ENCODE measurements at places on chromosomes 12 and 14.

GRCh38 chr14:49767571-49768300 lies at the start of gene KLHDC2:
TSS of gene KLHDC2 (plus strand) at chr14:49768153. CDS start at chr14:49768469, 316 bp downstream.
- peak; percentile 91 for DNase-seq

DNA sequence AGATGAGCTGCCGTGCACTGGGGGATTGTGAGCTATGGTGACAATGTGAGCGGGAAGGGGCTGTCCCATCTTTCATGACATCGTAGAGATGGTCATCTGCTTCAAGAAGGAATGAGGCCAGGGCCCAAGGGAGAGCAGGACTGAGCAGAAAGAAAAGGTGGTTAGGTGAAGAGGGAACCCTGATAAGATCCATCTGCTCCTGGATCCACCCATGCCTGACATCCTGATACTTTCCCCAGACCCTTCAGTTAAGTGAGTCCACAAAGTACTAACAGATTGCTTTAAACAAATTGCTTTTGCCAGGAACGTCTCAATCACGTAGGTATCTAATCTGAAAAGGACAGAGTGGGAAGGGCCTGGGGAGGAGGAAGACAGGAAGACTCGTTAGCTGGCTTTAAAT lies 25.4 kb upstream of the DLK1 start:
- DNase-seq = no peak

- peak; percentile 54 for DNase-seq
Measured at GRCh38 chr12:111428728-111429175, 23.0 kb downstream of the SH2B3 start.

DNA sequence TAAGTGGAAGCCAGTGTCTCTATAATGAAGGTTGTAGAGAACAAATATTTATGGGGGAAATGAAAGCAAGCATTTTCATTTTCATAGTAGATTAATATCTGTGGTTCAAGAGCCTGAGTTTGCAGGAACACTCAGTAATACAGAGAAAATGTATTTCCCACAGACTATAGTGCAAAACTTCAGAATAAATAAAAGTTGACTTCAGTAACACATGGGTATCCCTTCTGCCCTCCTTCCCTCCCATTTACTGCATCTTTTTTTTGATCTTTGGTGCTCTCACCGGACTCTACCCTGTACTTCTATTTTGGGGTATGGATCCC lies 75.3 kb upstream of the AMN1 start:
- DNase-seq = no peak

DNA sequence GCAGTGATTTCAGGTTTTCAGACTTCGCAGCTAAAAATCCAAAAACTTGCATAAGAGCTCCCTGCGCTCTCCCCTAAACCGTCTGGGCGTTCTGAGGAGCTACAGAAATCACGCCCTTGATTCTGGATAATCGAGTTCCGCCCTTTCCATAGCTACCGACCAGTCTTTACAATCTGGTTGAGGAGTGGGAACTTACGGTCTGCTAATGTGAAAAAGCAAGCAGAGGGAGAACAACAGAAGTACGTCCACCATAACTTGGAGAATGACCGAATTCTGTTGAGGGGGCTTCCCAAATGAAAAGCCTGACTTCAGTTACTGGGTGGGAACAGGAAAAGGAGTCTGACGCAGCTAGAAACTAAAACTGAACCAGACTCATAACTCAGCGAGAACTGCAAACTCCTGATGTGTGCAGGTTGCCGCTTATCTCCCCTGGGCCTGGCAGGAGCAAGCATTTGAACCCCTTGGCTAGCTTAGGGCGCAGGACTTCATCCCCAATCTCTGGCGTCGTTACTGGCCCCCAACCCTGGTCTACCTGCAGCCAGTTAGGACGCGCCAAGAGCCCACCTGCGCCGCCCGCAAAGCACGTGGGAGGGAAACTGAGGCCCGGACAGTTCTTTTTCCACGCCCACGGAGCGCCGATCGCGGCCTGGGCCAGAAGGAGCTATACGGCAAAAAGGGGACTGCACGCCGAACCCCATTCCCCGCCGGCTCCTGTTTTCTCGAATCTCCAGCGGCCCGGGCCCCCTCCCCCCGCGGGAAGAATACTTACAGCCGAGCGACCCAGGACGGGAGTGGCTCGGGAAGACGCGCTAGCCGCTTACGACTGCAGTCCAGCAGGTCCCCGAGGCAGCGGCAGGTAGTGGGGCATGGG lies 838 bp downstream of the LRIG3 start:
- DNase-seq = no peak
